EL (cell line): ENCODE measurements at places on chromosomes 5 and 9.
A peak's percentile ranks its signal among the peaks of the same experiment; 100 is the strongest.

DNA sequence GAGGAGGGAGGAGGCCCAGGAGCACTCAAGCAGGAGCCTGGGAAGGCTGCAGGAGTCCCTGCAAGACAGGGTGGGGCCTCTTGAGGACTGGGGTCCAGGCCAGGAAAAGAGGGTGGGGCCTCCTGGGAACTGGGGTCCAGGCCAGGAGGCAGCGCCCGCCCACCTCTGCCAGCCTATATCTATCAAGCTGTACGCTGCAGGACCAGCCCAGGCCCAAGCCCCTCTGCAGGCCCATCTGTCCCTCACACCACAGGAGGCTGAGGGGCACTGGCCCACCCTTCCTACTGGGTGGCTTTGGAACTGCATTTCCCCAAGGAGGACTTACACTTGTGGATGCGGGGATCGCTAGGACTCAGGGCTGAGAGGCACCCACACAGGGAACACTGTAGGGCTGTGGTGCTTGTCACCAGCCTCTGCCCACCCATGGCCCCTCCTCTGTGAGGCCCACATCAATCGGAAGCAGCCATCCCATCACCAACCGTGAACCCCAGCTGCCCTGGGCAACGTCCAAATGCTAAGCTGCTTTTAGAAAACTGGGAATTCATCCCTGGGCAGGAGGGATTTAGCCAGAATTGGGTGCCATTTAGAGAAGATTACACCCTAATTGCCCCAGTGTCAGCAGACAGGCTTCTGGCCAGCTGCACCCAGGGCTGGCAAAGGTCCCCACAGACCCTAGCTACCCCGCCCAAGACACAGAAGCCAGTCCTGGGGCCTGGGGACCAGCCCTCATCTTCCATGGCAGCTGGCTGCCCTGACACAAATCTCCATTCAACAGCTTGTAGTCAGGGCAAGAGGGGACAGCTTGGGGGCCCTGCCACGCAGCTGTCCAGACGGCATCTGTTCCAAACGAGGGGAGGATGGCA is 15.3 kb downstream of the BICD2 start:
- no peak for DNase-seq

DNA sequence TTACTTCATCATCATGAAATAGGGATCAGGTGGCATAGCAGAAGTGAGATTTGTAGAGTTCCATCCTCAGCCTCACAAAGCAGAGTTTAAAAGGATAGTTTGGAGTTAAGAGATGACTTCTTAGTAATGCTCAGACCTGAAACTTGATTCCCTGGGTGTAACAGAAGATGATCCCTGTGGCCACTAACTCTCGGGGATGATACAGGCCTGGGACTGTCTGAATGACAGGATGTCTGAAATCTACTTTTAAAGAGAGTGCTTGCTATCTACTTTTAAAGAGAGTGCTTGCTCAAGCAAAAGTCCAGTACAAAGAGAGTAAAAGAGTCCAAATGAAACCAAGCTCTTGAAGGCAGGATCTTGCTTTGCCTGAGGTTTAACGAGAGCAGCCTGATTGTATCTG is 14.6 kb downstream of the ADAMTS16 start:
- DNase-seq = no peak

GRCh38 chr5:64397552-64397951 is 108.3 kb upstream of the RGS7BP start:
- DNase-seq = no peak

- no peak for DNase-seq
These were observed 36.5 kb downstream of the PDZD2 start for GRCh38 chr5:31675472-31675871.

DNA sequence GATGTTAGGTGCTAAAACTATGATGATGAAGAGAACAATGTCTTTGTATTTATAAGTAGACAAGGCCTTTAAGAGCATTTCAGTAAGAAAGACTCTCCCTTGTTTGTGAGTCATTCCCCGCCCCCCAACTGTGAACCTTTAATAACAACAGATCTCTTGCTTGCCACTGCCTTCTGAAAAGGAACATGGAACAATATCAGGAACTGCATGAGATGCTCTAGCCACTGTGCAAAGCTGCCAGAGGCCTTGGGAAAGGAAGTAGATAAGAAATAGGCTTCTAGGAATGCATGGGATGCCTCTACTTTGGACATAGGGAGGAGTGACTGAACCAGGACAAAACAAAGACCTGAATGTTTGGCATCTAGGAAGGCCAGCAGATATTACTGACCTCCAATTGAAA is 296.1 kb upstream of the MPDZ start:
- DNase-seq = no peak

DNA sequence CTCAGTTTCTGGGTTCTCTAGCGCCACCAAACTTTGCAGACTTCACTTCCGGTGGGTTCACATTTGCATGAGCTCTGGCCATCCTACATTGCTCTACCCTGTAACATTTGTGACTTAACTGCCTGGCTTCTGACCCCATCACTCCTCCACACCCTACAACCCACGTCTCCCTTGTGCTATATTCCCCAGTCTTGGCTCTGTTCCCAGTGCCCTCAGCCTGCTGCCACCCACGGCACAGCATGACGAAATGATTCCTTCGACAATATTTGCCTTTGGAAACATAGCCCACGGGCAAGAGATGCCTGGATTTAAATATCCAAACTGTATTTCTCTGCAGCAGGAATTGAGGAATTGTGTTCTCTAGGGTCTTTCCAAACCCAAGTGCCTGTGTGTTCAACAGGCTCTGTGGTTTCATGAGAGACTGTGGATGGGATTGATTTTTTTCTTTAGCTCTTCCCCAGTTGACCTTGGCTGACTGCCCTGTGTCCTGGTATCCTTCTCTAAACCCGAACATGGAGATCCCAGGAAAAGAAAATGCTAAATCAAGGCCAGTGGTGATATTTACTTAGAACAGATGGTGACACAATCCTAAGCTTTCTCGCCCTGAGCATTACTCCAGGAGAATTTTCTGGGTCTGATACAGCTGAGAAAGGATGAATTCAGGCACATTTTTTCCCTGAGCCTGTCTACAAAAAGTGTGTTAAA is 44.4 kb upstream of the GRIA1 start:
- peak; percentile 53 for DNase-seq

DNA sequence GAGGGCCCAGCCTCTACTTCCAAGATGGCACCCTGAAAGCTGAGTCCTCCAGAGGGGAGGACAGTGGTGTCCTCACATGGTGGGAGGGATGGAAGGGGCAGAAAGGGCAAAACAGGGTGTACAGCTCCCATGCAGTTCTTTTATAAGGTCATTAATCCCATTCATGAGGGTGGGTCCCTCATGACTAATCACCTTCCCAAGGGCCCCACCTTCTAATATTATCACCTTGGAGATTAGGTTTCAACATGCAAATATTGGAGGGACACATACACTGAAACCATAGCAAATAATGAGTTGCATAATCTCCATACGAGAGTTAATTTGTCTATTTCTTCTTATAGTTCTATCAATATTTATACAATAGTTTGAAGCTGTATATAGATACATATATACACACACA is 5.8 kb upstream of the ZBTB43 start:
- no peak for DNase-seq

DNA sequence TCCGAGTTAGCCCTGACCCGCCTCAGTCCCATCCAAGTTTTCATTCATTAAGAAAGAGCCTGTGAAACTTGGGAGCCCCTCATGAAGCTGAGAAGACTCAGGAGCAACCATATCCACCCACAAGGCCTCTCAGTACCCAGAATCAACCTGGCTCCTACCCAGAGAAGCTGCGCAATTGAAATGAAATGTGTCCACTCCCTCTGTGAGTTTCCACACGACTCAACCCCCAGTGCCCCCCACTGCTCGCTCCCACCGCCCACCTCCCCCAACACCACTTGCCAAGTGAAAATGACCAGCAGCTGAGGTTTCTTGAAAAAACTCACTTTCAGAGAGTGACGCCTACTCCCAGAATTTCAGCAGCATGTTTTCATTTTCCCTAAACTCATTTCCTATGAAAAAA is 104.6 kb downstream of the CDK5RAP2 start:
- peak; percentile 15 for DNase-seq

DNA sequence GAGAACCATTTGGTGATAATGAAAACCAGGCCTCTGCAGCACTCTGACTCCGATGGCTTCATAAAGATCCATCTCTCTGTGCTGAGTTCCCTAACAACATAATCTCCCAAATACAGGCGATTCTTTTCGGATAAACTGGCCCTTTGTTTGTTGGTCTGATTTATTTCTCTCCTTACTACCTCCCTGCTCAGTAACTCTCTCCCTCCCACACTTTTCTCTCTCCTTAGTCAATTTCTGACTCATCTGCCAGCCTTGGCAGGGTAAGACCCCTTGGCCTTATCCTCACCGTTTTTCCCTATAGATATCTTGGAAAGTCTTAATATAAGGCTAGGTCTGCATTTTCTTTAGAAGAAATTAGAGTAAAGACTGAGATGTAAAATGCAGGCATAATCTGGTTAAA is 128.7 kb downstream of the BRINP1 start:
- DNase-seq = no peak

GRCh38 chr9:108074900-108075299 is 585.3 kb upstream of the KLF4 start:
- DNase-seq = no peak

DNA sequence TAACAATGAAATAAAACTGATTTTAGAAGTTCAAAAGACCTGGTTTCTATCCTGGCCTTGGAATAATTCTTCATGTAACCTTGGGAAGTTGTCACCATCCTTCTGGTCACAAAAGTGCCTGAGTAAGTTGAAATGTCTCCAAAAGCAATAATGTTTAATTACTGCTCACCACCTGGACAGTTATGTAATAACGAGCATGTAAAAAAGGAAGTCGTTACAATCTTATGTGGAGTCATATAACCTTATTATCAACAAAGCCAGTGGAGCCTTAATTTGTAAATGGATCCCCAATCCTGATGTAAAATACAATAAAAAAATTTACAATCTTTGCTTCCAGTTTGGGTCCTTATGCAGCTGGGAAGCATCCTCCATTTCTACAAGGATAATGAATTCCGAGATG is 64.2 kb upstream of the GPR151 start:
- DNase-seq = no peak

GRCh38 chr9:25094518-25094917 is 548.8 kb upstream of the IZUMO3 start:
- no peak for DNase-seq

DNA sequence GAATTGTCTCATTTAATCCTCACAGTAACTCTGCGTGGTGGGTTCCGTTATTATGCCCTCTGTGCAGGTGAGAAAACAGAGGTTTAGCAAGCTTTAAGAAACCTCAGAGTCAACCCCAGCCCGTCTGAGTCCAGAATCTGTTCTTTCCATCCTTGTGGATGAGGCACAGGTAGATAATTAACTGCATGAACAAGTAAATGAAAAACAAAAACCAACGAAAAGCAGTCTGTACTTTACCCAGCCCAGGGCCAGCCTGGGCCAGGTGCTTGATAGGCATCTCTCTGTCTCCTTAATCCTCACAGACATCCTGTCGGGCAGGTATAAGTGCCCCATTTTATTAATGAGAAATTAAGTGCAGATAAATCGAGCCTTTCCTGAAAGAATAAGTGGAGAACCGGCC is 25.3 kb upstream of the CXCL14 start:
- no peak for DNase-seq

DNA sequence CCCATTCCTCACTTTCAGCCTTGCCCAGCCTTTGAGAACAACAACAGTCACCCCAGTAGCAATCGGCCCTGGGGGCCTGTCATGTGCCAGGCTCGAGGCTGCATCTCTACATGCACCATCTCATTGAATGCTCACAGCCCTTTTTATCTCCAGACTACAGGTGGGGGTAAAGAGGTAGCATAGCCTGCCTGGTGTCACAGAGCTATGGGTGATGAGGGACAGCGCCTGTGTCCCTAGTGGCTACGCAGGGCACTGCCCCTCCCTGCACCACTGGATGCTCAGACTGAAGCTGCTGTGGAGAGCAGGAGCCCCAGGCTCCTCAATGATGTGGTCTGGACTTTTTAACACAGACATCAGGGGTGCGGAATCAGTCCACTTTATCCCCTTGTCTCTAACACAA is 2.8 kb downstream of the CAMK2A start:
- DNase-seq = no peak

GRCh38 chr9:125888211-125888610 is 141.0 kb downstream of the PBX3 start:
- DNase-seq = peak; percentile 37

DNA sequence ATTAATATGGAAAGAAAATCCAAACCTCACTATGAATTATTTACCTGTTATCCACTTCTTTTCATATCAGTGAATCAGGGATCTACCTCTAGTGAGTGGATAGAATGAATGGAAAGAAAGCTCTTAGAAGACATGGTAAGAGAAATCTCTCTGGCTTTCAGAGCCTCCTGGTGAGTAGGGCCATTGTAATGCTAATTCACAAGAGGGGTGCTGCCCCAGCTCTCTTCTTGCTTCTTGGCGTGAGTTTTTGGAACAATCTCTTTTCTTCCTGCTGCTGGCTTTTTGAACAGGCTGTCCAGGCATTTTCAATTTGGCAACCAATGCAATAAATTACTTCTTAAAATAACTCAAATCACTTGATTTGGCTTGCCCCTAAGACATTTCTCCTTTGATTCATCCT is 49.9 kb upstream of the KCNN2 start:
- no peak for DNase-seq

- no peak for DNase-seq
These were observed 68.6 kb downstream of the RFX3 start for GRCh38 chr9:3457175-3457574.

DNA sequence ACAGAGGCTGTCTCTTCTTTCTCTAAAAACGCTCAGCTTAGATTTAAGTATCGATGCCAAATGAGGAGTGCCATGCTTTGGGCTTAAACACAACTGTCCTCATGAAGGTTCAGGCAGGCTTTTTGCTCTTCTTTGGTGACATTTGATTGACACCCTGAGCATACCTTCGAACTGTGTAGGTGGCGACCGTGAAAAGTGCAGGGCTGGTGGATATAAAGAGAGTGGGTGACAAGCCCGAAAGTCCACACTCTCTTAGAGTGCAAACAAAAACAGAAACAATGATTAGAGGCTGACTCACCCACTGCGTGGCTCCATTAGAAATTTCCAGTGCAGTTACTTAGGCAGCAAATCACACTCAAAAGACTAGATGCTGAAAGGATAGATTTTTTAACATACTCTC is 141.7 kb downstream of the SYK start:
- DNase-seq = peak; percentile 27

- DNase-seq = no peak
These were observed 97.7 kb upstream of the ANKRD55 start for GRCh38 chr5:56330806-56331205.

DNA sequence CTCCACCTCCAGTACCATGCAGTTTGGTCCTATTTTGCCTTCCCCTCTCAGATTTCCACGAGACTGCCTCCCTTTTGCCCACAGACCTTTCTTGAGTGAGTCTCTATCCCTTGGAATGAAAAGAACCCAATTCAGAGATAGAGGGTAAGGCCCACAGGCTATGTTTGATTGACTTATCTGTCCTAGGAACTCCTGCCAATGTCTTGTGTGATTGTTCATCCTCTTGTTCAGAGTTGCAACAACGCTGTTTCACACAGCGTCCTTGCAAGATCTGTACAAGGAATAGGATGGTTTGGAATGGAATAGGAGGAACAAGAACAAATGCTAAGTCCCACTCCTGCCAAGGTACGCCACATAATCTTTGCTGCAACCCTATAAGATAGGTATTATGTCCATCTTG is 142.2 kb upstream of the ABCA1 start:
- peak; percentile 30 for DNase-seq
